ENCODE measurements at places on chromosomes 12 and 14.
A peak's percentile ranks its signal among the peaks of the same experiment; 100 is the strongest.

DNA sequence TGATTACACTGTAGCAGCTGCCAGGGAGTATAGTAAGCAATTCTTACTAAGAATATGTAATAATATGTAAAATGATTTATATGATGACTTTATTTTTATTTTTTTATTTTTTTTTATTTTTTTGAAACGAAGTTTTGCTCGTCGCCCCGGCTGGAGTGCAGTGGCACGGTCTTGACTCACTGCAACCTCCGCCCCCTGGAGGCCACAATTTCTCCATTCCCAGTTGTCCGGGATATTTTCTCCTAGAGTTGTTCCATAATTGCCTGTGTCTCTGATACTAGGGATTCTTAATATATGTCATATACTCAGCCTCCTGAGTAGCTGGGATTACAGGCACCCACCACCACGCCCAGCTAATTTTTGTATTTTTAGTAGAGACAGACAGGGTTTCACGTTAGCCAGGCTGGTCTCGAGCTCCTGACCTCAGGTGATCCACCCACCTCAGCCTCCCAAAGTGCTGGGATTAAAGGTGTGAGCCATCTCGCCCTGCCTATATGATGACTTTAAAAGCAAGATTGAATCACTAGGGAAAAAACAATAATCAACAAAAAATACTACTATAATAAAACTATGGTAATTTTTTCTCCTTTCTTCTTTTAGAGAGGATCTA is 12.2 kb upstream of the ITPR2 start:
- DNase-seq, result peak; percentile 14

DNA sequence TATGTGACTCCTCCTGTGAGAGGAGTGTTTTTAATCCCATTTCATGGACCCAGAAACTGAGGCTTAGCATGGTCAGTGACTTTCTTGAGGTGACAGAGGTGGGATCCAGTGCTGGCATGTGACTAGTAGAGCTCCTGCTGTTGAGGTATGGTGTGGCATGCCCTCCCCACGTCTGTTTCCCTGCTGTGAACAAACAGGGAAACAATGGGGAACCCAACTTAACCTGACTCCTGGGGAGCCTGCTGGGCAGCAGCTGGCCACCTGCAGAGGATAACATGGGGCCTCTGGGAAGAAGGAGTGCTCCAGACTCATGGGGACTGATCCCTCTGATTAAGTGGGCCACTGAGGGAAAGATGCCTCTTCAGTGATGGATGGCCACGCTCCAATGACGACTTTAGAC is 114.0 kb downstream of the BEGAIN start:
- no peak for DNase-seq

DNA sequence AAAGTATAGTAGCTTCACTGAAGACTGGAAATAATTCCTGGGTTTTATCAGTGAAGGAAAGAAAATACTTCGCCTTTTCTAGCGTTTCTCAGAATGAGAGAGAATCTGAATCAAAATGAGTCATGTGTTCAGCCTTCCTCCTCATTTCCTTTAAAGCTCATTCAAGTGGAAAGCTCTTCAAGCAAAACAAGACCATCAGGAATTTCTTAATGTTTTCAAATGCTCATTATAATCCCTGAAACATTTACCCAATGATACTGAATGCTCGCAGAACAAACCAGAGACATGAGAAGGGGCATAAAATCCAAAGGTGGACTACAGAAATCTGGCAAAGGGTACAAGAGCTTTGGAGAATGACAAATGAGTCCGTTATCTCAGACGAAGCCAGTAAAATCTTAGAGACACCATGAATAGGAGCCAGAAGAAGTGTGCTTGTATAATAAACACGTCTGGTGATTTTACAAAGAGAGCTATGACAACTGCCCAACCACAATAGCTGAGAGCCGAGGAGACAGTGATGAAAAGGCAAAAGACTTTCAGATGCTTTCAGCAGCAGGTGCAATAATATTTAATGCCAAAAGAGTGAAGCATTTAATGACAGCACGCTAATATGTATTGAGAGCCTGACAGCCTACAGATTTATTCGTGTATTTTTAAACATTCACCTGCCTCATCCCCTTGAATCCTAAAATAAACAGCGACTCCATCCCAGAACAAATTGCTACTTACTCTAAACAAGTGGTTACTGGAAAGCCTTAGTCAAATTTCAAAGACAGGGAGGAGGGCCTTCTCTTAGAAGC is 19.0 kb downstream of the SPRING1 start:
- peak; percentile 66 for DNase-seq

GRCh38 chr14:23454445-23454856 is 15.1 kb upstream of the NGDN start:
- DNase-seq, result no peak

DNA sequence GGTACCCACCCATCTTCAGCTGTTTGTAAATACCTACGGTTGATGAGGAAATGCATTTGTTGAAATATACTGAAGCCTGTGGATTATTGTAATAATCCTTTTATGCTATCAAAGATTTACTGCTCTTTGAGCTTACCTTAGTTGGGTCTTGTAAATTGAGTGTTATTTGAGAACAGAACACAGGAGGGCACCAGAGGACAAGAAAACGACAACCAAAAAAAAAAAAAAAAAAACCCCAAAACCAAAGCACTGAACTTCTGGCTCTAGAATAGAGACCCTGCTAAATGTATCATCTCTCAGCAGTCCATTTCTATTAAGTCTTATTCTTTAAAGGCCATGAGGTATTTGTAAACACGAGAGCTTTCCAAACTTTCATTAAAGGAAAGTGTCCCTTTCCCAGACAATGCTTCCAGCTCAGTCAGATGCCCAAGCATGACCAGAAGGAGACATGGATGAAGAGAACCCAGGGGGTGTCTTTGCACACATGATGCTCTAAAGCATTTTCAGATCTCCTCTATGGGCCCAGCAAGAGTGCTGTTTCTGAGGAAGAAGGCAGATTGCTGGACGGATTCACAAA is 763.9 kb downstream of the NRXN3 start:
- peak; percentile 70 for DNase-seq

DNA sequence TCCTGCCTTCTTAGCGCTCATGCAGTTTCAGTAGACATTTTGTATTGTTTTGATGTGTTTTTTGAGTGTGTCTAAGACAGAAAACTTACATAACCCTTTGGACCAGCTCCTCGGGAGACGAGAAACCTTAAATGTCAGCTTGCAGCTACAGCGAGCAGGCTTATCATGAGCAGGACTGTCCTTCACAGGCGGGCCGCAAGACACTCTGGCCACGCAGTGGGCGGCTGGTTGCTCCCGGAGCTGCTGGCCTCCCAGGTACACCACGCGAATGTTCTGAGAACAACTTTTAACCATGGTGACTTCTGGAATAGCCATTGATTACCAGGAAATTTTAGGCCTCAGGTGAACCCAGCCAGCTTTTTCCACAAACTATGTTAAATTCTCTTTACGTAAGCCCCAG is 164.1 kb upstream of the DIO3 start:
- no peak for DNase-seq

DNA sequence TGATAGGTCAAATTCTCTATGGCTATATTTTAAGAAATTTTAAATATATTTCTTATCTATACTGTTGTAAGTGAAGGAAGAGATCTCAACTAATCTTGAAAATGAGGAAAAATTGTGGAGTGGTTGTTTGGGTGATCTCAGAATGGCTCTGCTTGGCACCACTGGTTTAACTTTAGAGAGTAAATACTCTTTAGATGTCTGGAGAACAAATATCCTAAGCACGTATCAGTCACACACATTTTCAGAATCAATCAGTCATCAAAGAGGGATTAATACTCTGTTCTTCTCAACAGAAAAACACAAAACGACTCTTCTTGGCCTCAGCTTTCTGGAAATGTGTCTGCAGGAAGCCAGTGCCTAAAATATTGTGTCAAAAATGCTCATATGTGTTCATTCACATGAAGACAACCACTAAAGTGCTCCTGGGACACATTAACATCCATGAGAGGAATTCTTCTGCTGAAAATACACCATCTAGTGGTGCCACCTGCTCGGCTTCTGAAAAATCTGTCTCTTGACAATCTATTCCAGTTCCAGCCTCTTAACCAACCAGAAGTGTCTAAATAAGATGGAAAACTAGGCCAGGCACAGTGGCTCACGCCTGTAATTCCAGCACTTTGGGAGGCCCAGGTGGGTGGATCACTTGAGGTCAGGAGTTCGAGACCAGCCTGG is 81.1 kb upstream of the CCDC198 start:
- no peak for DNase-seq

- no peak for DNase-seq
Measured at GRCh38 chr14:76773188-76773885, 12.1 kb downstream of the VASH1 start.

DNA sequence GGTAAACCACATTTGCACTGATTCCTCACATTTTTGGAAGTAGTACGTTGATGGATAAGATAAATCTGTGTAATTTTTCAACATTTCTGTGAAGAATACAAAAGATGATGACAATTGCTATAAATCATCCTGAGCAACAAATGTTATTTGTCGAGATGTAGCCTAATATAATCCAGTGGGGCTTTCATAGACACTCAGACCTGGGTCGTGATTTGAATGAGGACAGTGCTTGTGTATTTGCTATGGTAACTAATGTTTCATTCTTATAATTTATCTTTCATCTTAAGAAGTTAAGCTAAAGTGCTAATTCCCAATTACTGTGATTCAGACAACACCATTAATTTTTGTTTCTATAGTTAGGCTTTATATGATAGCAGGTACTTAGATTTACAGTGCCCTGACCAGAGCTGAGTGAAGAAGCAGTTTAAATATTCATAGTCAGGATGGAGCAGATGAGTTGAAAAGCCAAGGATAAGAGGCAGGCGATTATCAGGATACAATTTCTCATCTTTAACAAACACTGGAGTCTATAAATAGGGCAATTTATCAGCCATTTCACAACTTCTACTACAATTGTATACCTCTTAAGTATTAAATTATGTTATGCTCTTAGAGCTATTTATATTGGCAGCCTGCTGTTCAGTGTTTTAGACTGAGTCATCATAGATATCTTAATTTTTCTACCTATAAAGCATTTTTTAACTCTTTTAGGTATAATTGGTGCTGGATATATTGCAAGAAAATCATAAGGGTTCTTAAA is 359.9 kb downstream of the TRHDE start:
- DNase-seq, result no peak

DNA sequence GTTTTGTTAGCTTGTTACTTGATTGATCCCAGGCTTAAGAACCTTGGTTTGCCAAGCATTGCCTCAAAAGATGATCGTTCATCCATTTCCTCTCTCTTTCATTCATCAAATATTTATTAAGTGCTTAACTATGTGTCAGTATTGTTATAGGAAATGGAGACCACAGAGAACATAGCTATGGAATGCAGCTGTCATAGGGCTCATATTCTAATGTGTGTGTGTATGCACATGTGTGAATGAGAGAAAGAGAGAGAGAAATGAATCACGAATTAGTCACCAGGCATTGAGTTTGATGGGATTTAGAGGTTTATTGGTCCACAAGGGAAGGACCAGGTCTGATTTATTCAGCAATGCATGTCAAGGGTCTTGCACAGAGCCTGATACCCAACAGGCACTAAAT is 71.0 kb upstream of the FBXO21 start:
- no peak for DNase-seq

GRCh38 chr12:7869137-7869536 is 3.6 kb downstream of the SLC2A14 start:
- no peak for DNase-seq

GRCh38 chr12:107283652-107284051 is 190.3 kb upstream of the CRY1 start:
- DNase-seq, result no peak

GRCh38 chr12:99670635-99671034 is 23.1 kb downstream of the GARIN6 start:
- no peak for DNase-seq

Measured in retina (tissue), 1 donor.